Melanocyte of skin (primary cell): ENCODE measurements at places on chromosomes 4 and X. TPM values are rescaled to one million over a fixed set of nuclear protein-coding genes. Genes with fewer than 3 reads are reported as not detected.

Gene PDZD4
- total RNA-seq, result 1.7 and 2.9 TPM in 2 replicates

Gene PCSK1N
- total RNA-seq, result 0.15 TPM in 1 of 2 replicates, not detected in the other

Gene EGFL6
- not detected in 2 replicates for total RNA-seq

Gene CLCN5
- 42.7 and 50.2 TPM in 2 replicates for total RNA-seq

Gene ASB9
- 17.2 and 30.9 TPM in 2 replicates for total RNA-seq

Gene OTUD6A
- total RNA-seq, result not detected in 2 replicates

Gene GNPDA2
- 14.8 and 20.7 TPM in 2 replicates for total RNA-seq

Gene ASB5
- not detected in 2 replicates for total RNA-seq

Gene MAGEA2
- not detected in 2 replicates for total RNA-seq

Gene ARX
- total RNA-seq, result not detected in 2 replicates

Gene HERC5
- total RNA-seq, result 69.4 and 83.9 TPM in 2 replicates

Gene PLP1
- total RNA-seq, result 171 and 295 TPM in 2 replicates

Gene DMD
- total RNA-seq, result 14.3 and 16.0 TPM in 2 replicates

Gene MAGEA3
- total RNA-seq, result not detected in 2 replicates

Gene UCHL1
- 214 and 278 TPM in 2 replicates for total RNA-seq

Gene SPANXA2
- total RNA-seq, result not detected in 2 replicates

Gene CXCL1
- total RNA-seq, result 474 and 1,041 TPM in 2 replicates

Gene CCDC149
- 6.9 and 9.1 TPM in 2 replicates for total RNA-seq

Gene CTAG1B
- not detected in 2 replicates for total RNA-seq

Gene CFAP299
- not detected in 2 replicates for total RNA-seq

Gene S100P
- not detected in 2 replicates for total RNA-seq

Gene PPEF1
- 0.33 and 1.2 TPM in 2 replicates for total RNA-seq

Gene XAGE5
- total RNA-seq, result not detected in 2 replicates

Gene CXCL5
- 26.5 and 412 TPM in 2 replicates for total RNA-seq

Gene INTS6L
- total RNA-seq, result 2.8 and 3.3 TPM in 2 replicates

Gene MAGEA6
- not detected in 2 replicates for total RNA-seq

Gene EVC
- total RNA-seq, result 27.6 and 32.9 TPM in 2 replicates

Gene ATP2B3
- not detected in 2 replicates for total RNA-seq

Gene SFRP2
- not detected in 2 replicates for total RNA-seq

Gene MTTP
- total RNA-seq, result under 0.01 and 0.46 TPM in 2 replicates

Gene ARMCX2
- total RNA-seq, result 28.6 and 43.0 TPM in 2 replicates

Gene TLR10
- total RNA-seq, result 0.15 TPM in 1 of 2 replicates, not detected in the other

Gene TRO
- total RNA-seq, result 4.8 and 5.8 TPM in 2 replicates

Gene CD38
- total RNA-seq, result 0.15 TPM in 1 of 2 replicates, not detected in the other

Gene GLRA3
- total RNA-seq, result not detected in 2 replicates

Gene RAI2
- total RNA-seq, result not detected in 2 replicates

Gene CCNB3
- total RNA-seq, result 1.8 and 8.9 TPM in 2 replicates

Gene ATG4A
- 12.4 and 17.2 TPM in 2 replicates for total RNA-seq

Gene PPP2R3B
- 11.4 and 20.0 TPM in 2 replicates for total RNA-seq

Gene TMA16
- total RNA-seq, result 17.2 and 28.0 TPM in 2 replicates

Gene FMR1NB
- total RNA-seq, result not detected in 2 replicates

Gene DACH2
- under 0.01 TPM in 1 of 2 replicates, not detected in the other for total RNA-seq

Gene MED28
- total RNA-seq, result 8.0 and 17.6 TPM in 2 replicates

Gene EFHC2
- total RNA-seq, result 0.33 and 0.77 TPM in 2 replicates

Gene HTRA3
- 0.34 and 0.36 TPM in 2 replicates for total RNA-seq

Gene TENM3
- 46.5 and 46.9 TPM in 2 replicates for total RNA-seq

Gene YY2
- total RNA-seq, result 2.5 and 2.7 TPM in 2 replicates

Gene TMSB15A
- 7.2 and 8.0 TPM in 2 replicates for total RNA-seq
